ENCODE measurements at places on chromosomes 12 and 14.

DNA sequence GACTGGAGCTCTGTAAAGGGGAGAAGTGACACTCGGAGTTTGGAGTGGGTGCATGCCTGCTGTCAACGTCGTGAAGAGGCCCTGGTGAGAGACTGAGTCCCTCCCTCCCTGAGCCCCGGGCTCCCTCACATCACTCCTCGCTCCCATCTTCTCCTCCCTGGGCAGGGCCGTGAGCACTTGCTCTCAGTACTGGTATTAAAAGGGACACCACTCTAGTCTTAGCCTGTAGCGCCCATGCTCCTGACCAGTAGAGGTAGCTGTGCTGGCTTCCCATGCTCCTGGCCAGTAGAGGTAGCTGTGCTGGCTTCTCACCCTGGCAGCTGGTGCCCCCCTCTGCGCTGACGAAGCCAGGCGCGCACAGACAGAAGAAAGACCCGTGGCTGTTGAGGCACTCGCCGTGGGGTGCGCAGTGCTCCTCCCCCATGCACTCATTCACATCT, 14.7 kb downstream of the ISCA2 start:
- peak; percentile 43 for DNase-seq

- DNase-seq: peak; percentile 93
These were observed 45.0 kb upstream of the OR6J1 start for GRCh38 chr14:22689199-22689598.

DNA sequence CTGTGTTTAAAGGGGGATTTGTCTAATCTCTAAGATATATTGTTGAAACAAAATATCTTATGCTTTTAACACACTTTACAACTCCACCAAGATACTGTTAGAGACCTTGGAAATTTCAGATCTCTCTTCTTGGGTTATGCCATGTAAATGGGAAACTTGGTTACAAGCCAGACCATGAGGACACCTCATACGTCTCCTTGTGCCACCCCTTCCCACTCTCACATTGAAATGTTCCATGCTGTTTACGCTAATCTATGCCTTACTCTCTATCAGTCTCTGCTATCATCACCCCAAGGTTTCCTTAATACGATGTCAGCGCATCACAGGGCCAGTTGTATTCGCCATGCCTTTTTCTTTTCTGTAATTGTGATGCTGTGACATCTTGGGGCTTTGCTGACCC, 13.4 kb upstream of the DEGS2 start:
- DNase-seq: no peak

DNA sequence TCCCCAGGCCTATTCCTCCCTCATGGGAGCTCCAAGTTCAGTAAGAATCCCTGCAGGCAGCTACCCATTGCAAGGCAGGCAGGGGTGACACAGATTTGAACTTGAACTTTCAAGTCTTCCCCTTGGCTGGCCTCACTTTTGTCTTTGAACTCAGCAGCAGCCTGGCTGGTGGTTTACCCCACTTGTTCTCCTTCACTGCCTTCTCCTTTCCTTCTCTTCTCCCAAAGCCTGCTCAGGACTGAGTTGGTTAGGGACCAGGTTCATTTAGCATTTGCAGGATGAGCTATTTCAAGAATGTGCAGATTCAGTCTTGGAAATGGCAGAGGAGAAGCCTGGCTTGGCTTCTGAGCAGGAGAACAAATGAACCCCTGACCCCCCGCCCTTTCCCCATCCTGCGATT, 67.7 kb upstream of the TBX3 start:
- no peak for DNase-seq

- no peak for DNase-seq
These were observed 25.6 kb downstream of the PXN start for GRCh38 chr12:120239776-120240494.

DNA sequence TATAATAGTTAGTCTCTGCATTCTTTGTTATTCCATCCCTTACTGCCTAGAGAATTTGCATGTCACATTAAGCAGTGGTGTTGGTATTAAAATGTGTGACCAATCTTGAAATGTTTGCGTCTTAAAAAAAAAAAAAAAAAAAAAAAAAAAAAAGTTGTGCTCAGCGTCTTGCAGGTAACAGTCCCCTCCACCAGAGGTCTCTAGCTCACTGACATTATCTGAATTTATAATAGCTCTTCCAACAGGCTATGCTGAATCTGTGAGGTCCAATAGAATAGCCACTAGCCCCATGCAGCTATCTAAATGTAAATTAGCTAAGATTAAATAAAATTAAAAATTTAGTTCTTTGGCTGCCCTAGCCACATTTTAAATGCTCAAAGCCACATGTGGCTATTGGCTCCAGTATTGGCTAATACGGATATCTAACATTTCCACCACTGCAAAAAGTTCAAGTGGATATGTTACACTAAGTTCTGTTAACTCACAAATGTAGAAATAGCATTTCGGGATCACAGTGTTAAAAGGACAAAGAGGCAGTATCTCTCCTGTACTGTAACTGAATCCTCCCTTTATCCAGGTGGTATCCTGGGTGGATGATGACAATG, 28.7 kb downstream of the NKX2-8 start:
- peak; percentile 49 for DNase-seq

- no peak for DNase-seq
These were observed 97.7 kb downstream of the RMST start for GRCh38 chr12:97560350-97560749.

GRCh38 chr14:100715803-100716202, 10.9 kb upstream of the DLK1 start:
- no peak for DNase-seq

- DNase-seq: no peak
These were observed 157.3 kb upstream of the NOS1 start for GRCh38 chr12:117518594-117519270.

DNA sequence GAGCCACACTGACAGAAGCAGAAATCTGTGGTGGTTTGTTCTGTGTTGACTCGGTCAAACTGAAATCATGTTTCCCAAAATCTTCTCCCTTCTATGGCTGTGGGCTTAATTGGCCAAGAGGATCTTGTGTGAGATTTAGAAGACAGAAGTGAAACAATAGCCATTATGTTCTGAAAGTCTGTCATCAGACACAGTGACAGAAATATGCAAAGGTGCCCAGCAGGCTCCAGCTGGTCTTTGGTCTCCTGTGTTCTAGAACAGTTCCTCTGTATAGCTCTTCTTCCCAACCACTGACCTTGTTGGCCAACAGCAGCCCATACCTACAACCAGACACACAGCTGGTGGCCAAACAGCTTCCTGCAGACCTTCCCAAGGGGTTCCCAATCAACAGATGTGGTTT, 25.0 kb upstream of the COCH start:
- no peak for DNase-seq

GRCh38 chr12:460261-461230, 807 bp downstream of the B4GALNT3 start:
- peak; percentile 32 for DNase-seq

DNA sequence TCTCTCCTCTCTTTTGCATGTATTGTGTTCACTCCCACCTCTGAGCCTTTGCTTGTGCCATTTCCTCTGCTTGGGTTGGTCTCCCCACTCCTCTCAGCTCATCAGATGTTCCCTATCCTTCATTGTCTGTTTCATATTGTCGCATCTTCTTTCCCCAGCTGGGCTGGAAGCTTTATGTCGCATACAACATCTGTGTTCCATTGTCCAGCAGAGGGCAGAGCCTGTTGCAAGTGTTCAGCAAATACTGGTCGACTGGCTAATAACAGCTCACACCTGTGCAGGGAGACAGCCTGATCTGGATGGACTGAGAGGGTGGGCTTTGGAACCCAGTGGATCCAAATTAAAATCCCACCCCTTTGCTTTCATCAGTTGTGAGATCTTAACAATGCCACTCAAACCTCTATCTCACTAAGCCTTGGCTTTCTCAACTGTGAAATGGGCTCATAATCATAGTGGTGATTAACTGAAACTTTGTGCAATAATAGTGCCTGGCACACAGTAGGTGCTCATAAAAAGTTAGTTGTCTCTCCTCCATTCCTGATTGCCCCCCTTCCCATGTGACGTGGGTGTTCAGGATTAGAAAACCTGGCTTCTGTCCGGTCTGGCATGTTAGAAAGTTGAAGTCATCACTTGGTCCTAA, 75.8 kb downstream of the RIN3 start:
- DNase-seq: peak; percentile 33

- no peak for DNase-seq
These were observed 128.1 kb upstream of the AMIGO2 start for GRCh38 chr12:47207829-47208248.
